T-helper 17 cell (primary cell): ENCODE measurements at places on chromosomes 5 and 9.
A peak's percentile ranks its signal among the peaks of the same experiment; 100 is the strongest.

- no peaks in the 10 kb centered on the region for H3K27me3 ChIP-seq
- no peaks in the 10 kb centered on the region for H3K4me1 ChIP-seq
- H3K27ac ChIP-seq = no peak overlapping the region
- H3K4me3 ChIP-seq = no peak overlapping the region
Measured at GRCh38 chr5:129496421-129496820, 36.3 kb downstream of the ADAMTS19 start.

- peak within 1 kb of the TSS; percentile 86 for H3K27ac ChIP-seq
- peak; percentile 88 for DNase-seq
- H3K36me3 ChIP-seq = peaks cover 4% of the 10 kb centered on the region
- peak within 1 kb of the TSS; percentile 89 for H3K4me3 ChIP-seq
Measured at GRCh38 chr5:177133096-177133852, at the start of gene NSD1. NSD1 (plus strand) TSS chr5:177133773; CDS start chr5:177135104, 1,331 bp downstream.

GRCh38 chr9:75941066-75941465, 50.6 kb downstream of the PCSK5 start:
- peaks cover 7% of the 10 kb centered on the region for H3K4me1 ChIP-seq
- no peak for DNase-seq
- no peak overlapping the region for H3K4me3 ChIP-seq
- H3K36me3 ChIP-seq = peaks cover under 1% of the 10 kb centered on the region
- no peak overlapping the region for H3K27ac ChIP-seq
- no peaks in the 10 kb centered on the region for H3K27me3 ChIP-seq

GRCh38 chr9:38311382-38312270, 80.9 kb upstream of the ALDH1B1 start:
- no peak overlapping the region for H3K4me3 ChIP-seq
- DNase-seq = no peak
- H3K36me3 ChIP-seq = peaks cover 3% of the 10 kb centered on the region
- H3K27me3 ChIP-seq = peaks cover 58% of the 10 kb centered on the region

GRCh38 chr9:135890190-135891026, 16.9 kb downstream of the CAMSAP1 start:
- H3K36me3 ChIP-seq = peaks cover 2% of the 10 kb centered on the region
- H3K27ac ChIP-seq = peak overlapping the region; percentile 84
- peaks cover 61% of the 10 kb centered on the region for H3K4me1 ChIP-seq
- H3K4me3 ChIP-seq = no peak overlapping the region
